ENCODE measurements at places on chromosomes 11 and 22.
A peak's percentile ranks its signal among the peaks of the same experiment; 100 is the strongest.

GRCh38 chr11:116499396-116500003 lies 273.3 kb downstream of the BUD13 start:
- peak; percentile 82 for DNase-seq

DNA sequence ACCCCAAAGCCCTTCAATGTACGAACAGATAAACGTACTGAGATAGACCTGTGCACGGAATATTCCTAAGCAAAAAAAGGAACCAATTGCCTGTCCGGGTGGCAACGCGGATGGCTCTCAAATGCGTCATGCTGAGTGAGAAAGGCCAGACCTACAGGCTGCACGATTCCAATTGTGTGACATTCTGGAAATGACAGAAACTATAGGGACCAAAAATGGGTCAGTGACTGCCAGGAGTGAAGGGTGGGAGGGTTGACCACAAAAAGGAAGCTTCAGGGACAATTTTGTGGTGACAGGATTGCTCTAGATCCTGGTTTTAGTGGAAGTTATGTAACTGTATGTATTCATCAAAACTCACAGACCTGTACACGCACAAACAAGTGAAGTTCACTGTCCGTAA lies 24.0 kb upstream of the SYT8 start:
- no peak for DNase-seq

- no peak for DNase-seq
Measured at GRCh38 chr11:19994672-19995071, 165.6 kb downstream of the DBX1 start.

GRCh38 chr22:44402196-44403111 lies 89.7 kb upstream of the SHISAL1 start:
- no peak for DNase-seq

- DNase-seq = no peak
Measured at GRCh38 chr11:45232341-45233080, 53.6 kb downstream of the SYT13 start.

DNA sequence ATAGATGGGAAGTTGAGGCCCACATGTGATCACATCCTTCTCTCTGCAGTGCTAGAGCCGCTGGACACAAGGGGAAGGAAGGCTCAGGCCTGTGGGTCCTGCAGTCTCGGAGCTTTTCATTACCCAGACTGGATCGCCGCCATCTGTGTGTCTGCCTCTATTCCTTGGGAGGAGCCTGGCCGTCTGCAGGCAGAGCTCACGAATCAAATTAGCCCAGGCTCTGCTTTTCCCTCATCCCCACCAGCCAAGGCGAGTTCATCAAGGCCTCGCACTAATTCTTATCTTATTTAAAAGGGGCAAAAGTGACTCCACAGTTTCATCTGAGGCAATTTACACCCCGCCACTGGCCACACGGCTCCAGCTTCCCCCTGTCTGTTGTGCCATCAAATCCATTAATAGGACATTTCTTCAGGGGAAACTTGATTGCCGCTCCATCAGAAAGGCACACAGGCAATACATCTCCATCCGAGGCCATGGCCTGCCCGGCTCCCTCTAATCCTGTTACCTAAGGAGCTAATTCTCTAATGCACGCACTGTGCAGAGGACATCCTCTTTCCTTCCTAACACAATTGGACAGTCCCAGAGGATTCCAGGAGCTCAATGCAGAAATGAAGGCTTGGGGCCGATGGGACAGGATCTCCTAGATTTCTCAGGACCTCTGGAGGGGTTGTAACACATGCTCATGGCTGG lies 3.3 kb upstream of the HTR3A start:
- no peak for DNase-seq

DNA sequence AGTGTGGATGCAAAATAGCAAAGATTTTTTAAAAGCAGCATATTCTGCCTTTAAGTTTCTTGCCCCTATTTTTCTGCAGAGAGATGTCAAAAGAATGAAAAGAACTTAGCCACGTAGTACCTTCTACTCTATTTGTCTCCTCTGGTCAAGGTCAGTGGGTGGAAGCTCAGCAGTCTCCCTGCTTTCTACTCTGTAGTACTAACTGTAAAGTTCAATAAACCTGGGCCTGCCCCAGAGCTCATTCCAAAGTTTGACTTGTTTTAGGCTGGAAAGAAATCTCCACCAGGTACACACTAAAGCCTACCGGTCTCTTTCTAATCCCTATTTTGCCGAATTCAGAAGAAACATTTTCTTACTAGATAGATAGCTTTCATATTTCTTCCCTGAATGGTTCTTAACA lies 247.9 kb upstream of the ARHGAP20 start:
- no peak for DNase-seq

DNA sequence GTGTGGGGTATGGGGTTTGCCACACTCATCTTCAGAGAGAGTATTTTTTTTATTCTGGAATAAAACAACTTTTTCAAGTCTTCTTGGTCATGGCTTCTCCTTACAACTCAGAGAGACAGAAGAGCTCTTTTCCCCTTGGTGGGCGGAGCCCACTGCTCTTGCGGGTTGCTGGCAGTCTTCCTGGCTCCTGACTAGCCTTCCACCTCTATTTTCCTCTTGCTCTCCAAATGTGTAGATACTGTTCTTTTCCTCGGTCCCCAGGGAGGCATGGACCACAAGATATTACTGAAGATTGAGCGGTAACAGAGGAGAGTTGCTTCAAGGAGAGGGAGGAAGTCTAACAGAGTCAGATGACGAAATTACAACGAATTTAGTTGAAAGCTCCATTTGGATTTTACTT lies 210.6 kb downstream of the NTM start:
- DNase-seq = no peak

GRCh38 chr22:38900677-38901076 lies 28.7 kb upstream of the CBX6 start:
- DNase-seq = peak; percentile 44

DNA sequence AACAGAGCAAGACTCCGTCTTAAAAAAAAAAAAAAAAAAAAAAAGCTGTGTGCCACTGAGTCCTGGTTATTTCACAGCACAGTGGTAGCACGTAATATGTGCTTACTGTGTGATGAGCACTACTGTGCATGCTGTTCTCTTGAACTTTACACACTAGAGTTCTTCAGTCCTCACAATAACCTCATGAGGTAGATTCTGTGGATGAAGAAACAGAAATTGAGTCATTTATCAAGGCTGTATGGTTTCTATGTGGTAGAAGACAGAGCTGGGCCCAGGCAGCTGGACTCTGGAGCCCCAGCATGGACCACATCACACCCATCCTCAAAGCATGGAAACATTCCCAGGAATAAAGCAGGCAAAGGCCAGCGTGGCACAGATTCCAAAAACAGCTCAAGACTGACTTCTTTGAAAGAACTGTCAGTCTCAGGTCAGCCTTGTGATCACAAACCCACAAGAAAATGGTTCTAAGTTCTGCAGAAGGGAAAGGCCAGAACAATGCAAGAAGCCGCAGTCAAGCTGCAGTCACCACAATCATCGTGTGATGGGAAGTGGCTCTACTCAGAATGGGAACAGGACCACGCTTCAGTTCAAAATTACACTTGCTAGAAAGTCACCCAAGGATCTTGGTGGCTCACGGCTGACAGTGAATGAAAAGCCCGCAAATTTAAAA lies 49.5 kb downstream of the MICAL3 start:
- no peak for DNase-seq

DNA sequence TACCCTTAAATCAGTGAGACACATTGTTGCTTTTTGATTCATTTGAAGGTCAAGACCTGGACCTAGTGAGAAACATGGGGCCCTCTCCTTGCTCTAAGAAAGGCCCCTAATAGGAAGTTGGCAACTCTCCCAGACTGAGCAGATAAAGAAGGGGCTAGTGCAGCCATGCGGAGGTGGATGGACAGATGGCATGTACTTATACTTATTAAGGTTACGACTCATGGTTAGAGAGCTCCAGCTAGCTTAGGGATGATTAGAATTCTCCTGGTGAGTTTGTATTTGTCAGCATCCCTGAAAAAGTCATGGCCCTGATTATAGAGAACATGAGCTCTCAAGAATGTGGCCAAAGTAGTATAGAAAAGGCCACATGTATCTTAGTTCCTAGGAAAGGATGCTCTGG lies 112.1 kb upstream of the BDNF start:
- DNase-seq = no peak

GRCh38 chr11:10617551-10617950 lies 49.1 kb upstream of the LYVE1 start:
- DNase-seq = no peak

- DNase-seq = peak; percentile 49
Measured at GRCh38 chr11:18280438-18281045, 14.5 kb downstream of the SAA1 start.

DNA sequence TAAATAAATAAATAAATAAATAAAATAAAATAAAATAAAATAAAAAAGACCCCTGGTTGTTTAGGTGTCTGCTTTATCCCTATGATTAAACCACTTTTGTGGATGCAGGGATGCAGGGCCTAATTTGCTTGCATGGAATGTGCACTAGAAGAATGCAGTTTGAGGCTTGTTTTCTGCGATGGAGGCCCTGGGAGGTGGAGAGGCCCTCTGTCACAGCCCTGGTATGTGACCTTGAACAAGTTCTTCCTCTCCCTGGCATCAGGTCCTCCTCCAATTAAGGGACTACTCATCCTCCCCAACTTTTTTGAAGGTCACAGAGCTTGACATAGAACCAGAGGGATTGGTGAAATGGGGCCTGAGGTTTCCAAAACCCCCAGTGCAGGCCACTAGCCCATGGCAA lies 22.7 kb downstream of the KCNJ4 start:
- no peak for DNase-seq

GRCh38 chr11:57792060-57792541 lies 30.5 kb downstream of the CTNND1 start:
- no peak for DNase-seq

DNA sequence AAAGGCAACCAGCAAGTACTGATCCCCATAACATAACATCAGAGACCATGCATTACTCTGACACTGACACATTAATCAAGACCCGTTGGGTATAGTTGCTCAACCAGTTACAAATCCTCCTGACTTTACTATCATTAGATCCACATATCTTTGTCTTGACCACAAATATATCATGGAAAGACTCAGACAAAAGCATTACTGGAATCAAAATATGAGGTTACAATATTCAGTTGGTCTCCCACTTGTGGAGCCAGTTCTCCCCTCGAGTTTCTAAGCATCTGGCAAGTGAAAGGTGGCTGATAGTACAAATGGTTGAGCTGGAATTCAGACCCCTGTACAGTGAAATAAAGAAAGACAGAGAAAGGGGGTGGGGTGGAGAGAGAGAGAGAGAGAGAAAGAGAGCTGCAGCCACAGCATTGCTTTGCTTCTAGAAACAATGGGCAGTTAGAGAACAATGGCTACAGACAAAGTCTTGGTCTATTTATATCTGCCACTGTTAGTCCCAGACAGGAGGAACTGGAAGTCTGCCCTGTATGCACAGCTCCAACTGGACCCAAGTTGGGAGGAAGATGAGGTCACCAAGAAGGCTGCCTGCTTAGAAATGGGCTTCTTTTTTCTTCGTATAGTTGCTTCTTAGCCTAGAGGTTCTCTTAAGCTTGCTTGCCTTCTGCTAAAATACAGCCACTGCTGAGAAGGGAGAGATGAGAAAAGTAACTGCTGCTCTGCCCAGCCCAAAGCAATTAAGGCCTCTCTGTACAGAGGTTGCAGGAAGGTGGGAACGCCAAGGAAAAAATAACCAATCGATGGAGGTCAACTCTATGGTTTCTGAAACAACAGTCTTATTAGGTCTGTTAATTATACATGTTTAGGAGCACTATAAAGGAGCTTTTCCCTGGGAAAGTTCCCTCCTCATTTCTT lies 85.5 kb downstream of the ETS1 start:
- no peak for DNase-seq

DNA sequence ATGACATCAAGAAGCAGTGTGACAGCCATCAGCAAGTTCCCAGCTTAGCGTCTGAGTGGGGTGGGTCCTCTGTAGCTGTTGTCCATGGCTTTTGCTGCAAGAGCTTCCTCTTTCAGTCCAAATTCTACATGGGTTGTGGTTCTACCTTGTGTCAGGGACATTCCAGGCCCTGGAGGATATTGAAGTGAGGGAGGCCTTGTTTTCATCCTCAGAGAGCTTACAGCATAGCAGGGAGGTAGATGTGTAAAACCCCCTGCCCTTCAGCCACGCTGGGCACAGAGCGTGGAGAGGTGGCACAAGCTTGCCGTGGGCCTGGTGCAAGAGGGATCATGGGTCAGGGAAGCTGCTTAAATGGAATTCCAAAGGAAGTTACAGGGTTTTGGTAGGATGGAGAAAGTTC lies 93.9 kb downstream of the GRIK4 start:
- DNase-seq = no peak

GRCh38 chr11:2509481-2510001 lies 64.7 kb downstream of the KCNQ1 start:
- no peak for DNase-seq

DNA sequence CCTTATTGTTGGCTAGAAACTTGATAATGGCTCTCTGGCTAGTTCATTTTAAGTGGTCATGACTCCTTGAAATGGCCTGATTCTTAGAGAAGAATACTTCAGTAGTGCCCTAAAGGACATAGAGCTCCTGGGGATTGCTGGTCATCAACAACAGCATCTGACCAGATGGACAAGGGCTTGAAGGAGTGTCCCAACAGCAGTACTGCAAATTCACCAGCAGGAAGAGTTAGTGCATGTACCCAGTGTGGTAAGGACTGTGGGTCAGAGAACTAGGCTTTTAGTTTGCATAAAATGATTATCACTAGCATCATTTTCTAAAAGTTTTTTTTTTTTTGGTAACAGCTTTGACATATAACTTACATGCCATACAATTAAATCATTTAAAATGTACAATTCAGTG lies 39.5 kb upstream of the CUL5 start:
- DNase-seq = no peak

GRCh38 chr11:17528906-17529843 lies 15.0 kb downstream of the USH1C start:
- no peak for DNase-seq

GRCh38 chr11:35905646-35906276 lies 38.1 kb upstream of the LDLRAD3 start:
- DNase-seq = no peak

DNA sequence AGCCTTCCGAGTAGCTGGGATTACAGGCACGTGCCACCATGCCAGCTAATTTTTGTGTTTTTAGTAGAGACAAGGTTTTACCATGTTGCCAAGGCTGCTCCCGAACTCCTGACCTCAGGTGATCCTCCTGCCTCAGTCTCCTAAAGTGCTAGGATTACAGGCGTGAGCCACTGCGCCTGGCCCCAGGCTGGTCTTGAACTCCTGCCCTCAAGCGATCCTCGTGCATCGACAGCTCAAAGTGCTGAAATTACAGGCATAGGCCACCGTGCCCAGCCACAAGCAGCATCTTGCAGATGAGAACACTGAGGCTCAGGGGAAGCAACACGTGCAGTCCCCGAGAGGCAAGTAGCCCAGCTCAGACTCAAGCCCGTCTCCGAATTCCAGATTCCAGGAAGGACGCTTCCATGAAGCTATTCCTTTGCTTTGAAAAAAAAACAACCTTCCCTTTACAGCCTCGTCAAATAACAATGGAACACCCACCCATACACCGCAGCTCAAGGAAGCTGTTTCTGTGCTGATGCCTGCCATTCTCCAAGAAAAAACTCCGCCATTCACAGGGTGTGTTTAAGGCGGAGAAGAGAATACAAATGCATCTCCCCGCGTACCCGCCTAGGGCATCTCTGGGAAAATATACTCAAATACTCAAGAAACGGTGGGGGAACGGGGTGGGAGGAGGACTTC lies 34.5 kb upstream of the PDGFB start:
- no peak for DNase-seq

Measured in Karpas-422 (cell line).